ENCODE measurements at places on chromosomes 1 and 21.

DNA sequence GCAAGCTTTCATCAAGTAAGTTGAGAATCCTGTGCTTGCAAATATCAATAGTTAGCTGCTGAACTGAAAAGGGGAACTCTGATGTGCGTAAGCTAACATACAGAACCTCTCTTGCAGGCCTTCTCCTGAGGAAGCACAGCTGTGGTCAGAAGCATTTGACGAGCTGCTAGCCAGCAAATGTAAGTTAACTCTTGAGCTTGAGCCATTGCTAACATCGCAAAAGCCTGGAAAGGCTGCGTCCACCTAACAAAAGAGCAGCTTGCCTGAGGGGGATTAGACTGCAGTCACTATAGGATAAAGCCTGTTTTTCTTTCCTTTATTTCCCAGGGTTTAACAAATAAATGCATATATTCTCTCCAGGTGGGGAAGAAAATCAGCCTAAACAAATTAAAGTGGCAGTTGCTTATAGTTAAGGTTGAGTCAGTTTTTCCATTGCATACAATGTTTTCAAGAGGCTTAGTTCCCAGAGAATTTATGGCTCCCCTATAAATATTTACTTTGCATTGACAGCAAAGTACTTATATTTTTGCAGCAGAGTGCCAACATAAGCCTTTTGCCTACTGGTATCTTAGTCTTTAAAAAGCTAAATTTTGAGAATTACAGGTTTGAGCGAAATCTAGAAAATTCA, 1.5 kb downstream of the RGS2 start:
- no peak for DNase-seq

- no peak for DNase-seq
Measured at GRCh38 chr1:204426971-204427701, 15.5 kb upstream of the PPP1R15B start.

DNA sequence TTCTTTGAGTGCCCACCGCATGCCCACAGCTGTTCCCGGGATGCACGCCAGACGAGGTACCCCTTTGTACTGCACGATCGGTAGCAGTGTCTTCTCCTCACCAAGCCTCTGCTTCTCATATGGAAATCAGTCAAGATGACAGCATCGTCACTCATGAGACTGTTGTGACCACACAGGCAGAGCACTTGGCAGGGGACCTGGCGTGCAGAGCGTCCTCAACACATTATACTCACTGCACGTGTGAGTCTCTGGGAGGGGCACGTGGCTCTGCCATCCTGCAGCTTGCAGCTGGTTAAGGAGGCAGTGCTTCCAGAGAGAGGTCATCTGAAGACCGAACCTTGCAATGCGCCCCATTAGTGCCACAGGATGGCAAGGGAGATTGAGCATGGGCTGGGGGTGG, 266.8 kb downstream of the NPHP4 start:
- DNase-seq = no peak

GRCh38 chr1:162564762-162565218, 3.3 kb downstream of the UAP1 start:
- no peak for DNase-seq

DNA sequence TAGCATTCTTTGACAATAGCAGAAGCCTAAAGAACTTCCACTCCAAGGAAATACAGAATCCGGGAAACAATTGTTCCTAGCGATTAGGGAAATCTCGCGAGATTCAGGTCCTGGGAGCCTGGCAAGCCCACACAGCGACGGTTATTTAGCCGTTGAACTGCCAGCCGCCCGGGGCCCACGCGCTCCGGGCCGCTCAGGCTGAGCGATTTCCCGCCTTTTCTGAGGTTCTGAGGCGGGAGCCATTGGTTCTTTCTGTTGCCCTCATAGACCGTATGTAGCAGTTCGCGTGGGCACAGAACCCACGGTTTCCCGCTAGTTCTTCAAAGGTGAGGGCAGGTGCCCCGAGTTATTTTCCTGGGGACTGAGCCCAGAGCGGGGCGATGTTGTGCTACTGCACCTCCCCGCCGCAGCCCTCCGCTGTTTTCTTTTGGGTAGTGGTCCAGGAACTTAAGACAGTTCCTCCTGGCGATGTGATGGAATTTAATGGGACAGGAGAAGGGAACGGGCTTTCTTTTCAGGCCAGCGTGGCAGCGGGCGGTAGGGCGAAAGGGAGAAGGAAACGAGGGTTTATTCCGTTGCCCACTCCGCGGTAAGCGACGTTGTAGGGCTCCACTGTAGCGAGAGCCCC, at the start of gene SYCP1:
Gene SYCP1, plus strand, starts transcription at position 171 of the 628 bp plus-strand sequence. CDS start 602 bp downstream, outside the sequence.
- DNase-seq = no peak

- no peak for DNase-seq
Measured at GRCh38 chr1:33466159-33466558, 6.3 kb upstream of the ZSCAN20 start.

DNA sequence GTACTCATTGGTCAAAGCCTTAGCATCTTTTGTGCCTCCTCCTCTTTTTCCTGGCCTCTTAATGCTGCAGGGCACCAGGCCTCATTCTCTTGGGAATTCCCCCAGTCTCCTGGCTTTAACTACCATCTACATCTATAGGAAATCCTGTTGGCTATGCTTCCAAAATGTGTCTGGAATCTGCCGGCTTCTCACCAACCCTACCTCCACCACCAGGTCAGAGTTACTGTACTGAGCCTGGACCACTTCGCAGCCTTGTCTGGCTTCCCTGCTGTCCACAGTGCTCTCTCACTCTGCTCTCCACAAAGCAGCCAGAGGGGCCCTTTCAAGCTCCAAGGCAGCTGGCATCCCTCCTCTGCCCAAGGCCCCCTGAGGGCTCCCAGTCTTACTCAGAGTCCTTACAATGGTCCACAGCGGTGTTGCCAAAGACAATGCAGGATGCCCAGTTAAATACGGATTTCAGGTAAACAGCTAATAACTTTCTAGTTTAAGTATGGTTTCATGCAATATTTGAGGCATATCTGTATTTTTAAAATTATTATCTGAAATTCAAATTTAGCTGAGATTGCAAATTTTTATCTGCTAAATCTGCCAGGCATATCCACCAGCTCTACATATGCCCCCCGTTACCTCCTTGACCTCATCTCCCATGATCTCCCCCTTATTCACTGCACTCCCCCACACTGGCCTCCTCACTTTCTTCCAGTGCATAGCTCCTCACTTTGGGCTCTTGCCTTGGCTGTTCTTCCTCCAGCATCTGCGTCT, 34.5 kb upstream of the FAM163A start:
- DNase-seq = no peak

DNA sequence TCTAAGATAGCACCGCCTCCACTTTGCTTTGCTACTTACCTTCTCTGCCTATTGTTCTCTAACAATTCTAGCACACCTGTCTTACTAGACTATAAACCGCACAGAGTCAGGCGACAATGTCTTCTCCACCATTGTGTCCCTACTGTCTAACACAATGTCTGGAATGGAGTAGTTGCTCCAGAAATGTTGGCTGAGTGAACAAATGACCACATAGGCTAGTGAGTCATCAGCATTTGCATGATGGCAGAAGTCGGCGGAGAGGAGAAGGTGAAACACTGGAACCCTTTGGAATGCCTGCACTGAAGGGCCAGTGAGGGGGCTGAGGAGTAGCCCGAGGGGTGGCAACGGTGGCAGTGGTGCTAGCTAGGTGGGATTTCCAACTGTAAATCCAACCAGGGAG, 14.0 kb upstream of the PABPC4 start:
- DNase-seq = no peak

DNA sequence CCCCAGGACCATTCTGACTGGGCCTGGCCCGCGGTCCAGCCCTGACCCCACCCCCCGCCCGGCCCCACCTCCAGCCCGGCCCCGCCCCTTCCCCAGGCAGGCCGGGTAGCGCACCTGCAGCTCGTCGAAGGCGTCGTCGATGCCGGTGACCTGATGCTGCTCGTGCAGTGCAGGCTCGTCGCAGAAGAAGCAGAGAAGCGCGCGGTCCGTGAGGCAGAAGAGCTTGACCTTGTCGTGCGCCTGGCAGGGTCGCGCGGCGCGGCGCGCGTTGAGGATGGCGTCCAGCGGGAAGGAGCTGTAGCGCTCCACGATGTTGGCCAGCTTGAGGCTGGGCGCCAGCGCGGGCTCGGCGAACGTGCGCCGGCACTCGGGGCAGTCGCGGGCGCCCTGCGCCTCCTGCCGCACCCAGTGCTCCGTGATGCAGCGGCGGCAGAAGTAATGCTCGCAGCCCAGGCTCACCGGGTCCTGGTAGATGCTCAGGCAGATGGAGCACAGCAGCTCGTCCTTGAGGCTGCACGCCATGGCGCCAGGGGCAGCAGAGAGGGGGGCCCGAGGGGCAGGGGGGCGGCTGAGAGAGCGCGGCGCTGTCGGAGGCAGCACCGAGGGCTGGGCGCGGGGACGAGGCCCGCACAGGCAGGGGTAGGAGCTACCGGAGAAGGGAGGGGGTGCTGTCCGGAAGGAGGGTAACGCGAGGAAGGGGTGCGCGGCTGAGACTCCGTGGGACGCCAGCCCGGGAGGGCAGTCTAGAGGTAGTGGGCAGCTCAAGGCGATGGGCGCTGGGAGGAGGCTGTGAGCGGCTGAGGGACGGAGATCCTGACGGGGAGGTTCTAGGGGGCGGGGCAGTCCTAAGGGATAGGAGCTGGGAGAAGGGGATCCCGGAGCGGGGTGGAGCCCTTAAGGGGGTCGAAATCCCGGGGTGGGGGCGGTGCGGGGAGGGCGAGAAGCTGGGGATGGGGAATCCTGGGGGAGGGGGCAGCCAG, 642 bp downstream of the TRIM62 start:
- DNase-seq = peak; percentile 92

GRCh38 chr1:153880962-153881361, 41.8 kb downstream of the GATAD2B start:
- no peak for DNase-seq

- no peak for DNase-seq
Measured at GRCh38 chr21:15014221-15014620, 50.6 kb downstream of the NRIP1 start.

- no peak for DNase-seq
Measured at GRCh38 chr1:208288495-208288894, 44.3 kb upstream of the PLXNA2 start.

DNA sequence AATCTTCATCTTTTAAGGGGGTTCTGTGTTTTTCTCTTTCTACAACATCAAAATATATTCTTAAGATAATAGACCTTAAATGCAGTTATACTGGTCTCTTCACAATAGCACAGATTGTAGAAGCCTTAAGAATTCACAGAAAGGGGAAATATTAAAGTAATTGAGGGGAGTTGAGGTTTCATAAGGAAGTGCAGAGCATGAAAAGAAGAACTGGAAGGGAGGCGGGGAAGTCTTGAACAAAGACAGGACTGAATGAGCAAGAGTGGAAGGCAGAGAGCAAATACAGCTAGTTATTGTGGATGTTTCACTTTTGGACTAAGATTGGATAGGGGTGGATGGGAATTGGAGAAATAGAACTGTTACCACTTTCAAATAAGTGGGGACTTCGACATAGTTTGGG, 67.7 kb downstream of the PTGER3 start:
- DNase-seq = no peak

DNA sequence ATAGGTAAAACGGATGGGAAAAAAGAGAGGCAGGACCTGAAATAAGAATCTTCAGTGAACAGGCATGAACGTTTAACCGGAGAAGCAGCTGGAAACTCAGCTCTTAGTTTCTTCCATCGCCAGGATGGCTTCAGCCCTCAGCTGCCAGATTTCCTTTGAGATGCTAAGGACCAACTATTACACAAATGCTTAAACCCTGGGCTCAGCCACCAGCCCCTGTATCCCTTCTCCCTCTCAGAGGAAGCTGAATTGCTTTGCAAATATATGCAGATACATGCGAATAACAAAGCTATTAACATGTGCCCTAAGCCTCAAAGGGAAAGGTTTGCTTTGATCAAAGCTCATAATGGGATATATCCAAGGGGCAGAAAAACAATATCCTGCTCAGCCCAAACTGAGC, 515.1 kb downstream of the OMA1 start:
- no peak for DNase-seq

DNA sequence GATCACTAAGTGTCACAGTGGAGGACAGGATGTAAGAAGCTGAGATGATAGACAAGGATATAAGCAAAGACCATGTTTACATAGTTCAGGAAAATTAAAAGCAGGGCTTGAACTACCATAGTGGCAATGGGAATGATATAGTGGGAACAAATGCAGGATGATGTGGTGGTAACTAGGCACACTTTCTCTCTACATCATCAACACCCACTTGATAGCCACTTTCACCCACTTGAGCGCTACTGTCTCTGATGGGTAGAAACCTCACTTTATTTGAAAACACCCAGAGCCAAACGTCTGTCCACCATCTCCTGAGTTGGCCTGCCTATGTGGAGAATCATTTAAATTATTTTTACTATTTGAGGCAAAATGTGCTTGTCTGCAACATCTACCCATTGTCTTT, 305.0 kb upstream of the ST6GALNAC5 start:
- DNase-seq = no peak

DNA sequence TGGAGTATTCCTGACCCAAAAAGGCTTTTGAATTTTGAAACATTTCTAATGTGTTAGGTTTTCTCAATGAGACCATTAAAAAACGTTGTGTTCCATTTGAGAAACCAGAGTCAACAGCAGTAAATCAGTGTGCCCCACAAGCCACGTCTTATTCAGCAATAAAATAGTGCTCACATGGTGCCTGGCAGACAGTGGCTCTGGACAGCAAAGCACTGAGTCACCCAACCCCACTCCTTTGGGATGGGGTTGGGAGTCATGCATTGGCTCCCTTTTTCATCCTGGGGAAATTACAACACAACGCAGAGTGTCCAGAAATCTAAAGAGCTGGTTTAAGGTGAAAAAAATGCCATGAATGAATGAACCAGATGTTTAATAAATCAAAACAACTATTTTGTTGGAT, 46.5 kb downstream of the KCNJ15 start:
- DNase-seq = no peak

GRCh38 chr1:164561007-164561406, 2.0 kb downstream of the PBX1 start:
- no peak for DNase-seq

GRCh38 chr1:182301467-182302198, 90.0 kb downstream of the GLUL start:
- no peak for DNase-seq

DNA sequence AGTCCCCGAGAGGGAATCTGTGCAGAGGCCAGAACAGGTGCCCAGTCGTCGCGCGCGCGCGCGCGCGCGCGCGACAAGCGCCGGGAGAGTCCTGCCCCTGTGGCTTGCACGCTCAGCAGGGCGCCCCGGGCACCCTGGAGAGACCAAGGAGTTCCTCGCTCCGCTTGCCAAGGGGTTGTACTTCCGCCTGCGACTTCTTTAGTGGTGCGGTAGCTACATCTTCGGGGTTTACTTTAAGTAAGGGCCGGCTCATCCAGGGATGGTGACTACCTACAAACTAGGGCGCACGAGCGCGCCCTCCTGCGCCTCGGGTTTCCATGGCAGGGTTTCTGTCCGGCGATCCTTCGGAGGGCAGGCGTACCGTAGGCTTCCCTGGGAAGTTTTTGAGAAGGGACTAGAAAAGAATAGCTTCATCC, 1.4 kb downstream of the LHX4 start:
- DNase-seq = peak; percentile 92

GRCh38 chr1:221961532-221962292, 219.8 kb upstream of the DUSP10 start:
- DNase-seq = no peak

GRCh38 chr1:116952738-116953275, 43.1 kb downstream of the PTGFRN start:
- no peak for DNase-seq

- no peak for DNase-seq
Measured at GRCh38 chr21:35171385-35171784, 122.3 kb upstream of the RUNX1 start.

GRCh38 chr1:153794624-153795329, 19.6 kb downstream of the SLC27A3 start:
- DNase-seq = no peak
